ENCODE measurements at places on chromosomes 4 and X.

- no peak for DNase-seq
Measured at GRCh38 chrX:106263817-106264216, 95.7 kb downstream of the PWWP3B start.

GRCh38 chr4:165217325-165217724 is 10.0 kb downstream of the KLHL2 start:
- DNase-seq, result no peak

- DNase-seq, result no peak
Measured at GRCh38 chr4:39563346-39563847, 36.2 kb upstream of the UGDH start.

GRCh38 chr4:152374153-152374552 is 161.7 kb downstream of the FBXW7 start:
- DNase-seq, result no peak

DNA sequence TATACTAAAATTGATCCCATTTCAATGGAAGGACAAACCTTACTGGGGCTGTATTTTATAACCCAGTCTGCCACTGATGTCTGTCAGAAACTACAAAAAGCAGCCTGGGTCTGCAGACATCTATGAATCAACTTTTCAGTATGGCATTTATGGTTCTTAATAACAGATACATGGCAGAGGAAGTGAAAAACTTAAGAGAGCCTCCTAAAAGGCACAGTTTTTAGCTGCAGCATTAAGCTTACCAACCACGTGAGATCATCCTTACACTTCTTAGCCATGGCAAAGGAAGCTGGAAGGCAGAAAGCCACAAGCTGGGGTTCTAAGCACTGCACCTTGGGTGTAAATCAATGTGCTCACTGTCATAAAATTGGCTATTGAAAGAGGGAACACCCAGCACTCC is 16.6 kb upstream of the UGT2B17 start:
- DNase-seq, result no peak

GRCh38 chrX:38652934-38653442 is 91.6 kb downstream of the TSPAN7 start:
- no peak for DNase-seq

DNA sequence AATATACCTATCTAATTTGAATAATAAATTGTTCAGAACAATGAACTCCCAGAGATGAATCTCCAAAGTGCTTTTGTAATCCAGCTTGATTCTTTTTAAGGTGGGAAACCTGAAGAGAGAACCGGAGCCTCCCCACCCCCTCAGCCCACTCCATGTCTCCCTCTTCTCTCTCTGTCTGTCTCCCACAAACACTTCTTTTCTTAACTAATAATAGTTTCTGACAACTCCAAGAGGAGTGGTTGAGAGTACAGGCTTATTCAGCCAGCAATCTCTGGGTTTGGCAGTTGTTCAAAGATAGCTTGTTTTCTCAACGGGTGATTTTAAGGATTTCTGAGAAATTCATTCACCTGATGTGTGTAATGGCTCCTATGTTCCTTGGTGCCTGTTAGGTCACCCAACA is 23.4 kb downstream of the PPP4R3C start:
- DNase-seq, result no peak

All from sciatic nerve (tissue), 2 donors.